ENCODE measurements at places on chromosomes 16 and 17.
A peak's percentile ranks its signal among the peaks of the same experiment; 100 is the strongest.

GRCh38 chr17:48636177-48637018, 10.2 kb upstream of the HOXB9 start:
- DNase-seq: peak; percentile 87

DNA sequence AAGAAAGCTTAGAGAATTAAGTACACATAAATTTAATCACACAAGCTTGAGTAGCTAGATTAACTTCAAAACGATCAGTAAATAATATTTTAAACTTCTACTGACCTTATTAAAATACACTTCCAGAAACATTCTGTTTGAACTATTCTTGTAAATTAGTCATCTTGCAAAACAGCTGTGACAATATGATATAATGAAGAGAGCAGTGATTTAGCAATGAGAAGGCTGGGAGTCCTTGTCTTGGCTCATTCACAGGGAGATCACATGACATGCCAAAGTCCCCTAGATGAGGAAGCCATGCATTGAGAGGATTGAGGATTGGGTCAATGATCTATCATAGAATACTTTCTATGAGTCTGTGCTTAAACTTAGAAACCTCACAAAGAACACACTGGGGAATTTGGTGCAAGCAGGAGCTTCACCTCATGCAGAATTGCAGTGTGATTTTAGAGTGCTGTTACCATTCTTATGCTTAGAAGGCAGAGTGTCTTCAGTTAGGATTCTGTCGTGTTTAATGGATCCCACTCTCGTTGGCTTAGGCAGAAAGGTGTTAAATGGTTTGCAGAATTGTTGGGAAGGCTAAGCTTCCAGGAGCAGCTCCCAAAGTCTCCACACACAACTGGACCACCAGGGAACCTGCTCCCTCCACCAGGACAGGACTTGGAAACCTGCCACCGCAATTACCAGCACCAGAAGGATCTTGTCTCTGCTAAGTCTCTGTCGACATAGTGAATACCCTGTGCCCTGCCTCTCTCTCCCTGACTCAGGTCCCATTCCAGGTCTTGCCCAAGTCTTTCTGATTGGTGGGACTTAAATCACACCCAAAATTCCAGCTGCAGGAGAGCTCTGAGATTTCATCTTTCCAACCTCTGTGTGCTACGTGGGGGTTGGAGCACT, 87.1 kb downstream of the USP22 start:
- no peak for DNase-seq

GRCh38 chr17:45739786-45740185, 44.3 kb upstream of the CRHR1 start:
- DNase-seq: no peak

- DNase-seq: peak; percentile 42
These were observed 130.5 kb downstream of the NPIPB5 start for GRCh38 chr16:22641131-22641628.

- no peak for DNase-seq
These were observed 269.0 kb downstream of the ABCC12 start for GRCh38 chr16:47886631-47887415.

- DNase-seq: no peak
These were observed 9.0 kb downstream of the GGA2 start for GRCh38 chr16:23501291-23501690.
